ENCODE measurements at places on chromosomes 3 and 15. TPM values are rescaled to one million over a fixed set of nuclear protein-coding genes. Genes with fewer than 3 reads are reported as not detected.

- DNase-seq = no peak
Measured at GRCh38 chr3:185646382-185647133, 60.5 kb downstream of the SENP2 start.

The SMCO1 gene
- total RNA-seq = not detected

The ITGA11 gene
- 0.20 TPM for total RNA-seq

The SNURF gene
- total RNA-seq = 12.1 TPM

GRCh38 chr3:36095238-36095637, 285.1 kb upstream of the STAC start:
- no peak for DNase-seq

The SLC28A1 gene
- not detected for total RNA-seq

All from activated CD4-positive, alpha-beta memory T cell treated with anti-CD3 and anti-CD28 coated beads, Interleukin-2, amount 10 ng/mL, durations not matched to agents 7 days and 5 days (primary cell).